ENCODE measurements at places on chromosomes 5 and 9. TPM values are rescaled to one million over a fixed set of nuclear protein-coding genes. Genes with fewer than 3 reads are reported as not detected.

The POLR3G gene
- 5.6 TPM for total RNA-seq

The SNX30 gene
- total RNA-seq = 10.7 TPM

The SCGB3A2 gene
- total RNA-seq = 1.0 TPM

The ANKRD31 gene
- 0.53 TPM for total RNA-seq

The SEMA5A gene
- 109 TPM for total RNA-seq

The PTBP3 gene
- total RNA-seq = 61.7 TPM

The C9orf153 gene
- 0.98 TPM for total RNA-seq

The ARPC5L gene
- 21.7 TPM for total RNA-seq

The PCDH12 gene
- total RNA-seq = 7.0 TPM

- no peak for DNase-seq
Observed at GRCh38 chr9:18768951-18769622, 263.9 kb downstream of the SAXO1 start.

DNA sequence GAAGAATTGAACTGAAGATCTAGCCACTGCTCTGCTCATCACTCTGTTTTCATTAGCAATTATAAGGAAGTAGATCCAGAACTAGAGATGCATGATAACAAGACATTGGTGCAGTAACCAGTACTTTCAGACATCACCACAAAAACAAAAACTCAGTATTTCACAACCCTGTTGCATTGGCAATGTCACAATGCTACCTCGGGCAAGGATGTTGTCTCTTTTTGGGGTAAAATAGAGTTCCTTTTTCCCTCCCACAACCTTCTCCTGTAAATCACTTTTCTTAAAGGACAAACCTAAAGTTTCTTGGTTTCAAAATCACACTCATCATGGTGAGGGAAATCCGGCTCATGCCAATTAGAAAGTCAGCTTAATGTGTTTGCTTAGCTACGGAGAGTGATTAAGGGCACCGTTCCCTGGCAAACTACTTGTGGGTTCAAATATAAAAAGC is 420.1 kb upstream of the MEF2C start:
- DNase-seq = no peak

- no peak for DNase-seq
Observed at GRCh38 chr9:14909181-14909580, 1.0 kb downstream of the FREM1 start.

DNA sequence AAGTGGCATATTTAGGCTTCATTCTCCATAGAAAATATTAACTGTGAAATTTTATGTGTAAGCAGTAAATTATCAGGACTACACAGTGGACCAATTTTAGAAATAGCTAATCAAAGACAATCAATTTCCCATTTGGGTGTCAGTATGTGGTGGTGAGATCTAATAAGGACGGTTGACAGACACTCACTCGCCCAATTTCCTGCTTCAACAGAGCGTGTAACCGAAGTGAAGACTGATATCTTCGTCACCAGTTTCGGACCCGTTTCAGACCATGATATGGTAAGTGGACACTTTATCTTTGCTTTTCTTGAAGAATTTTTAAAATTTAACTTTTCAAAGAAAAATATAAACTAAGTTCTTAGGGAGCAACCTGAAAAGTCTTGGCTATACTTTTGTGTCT is 17.6 kb downstream of the GABRA1 start:
- no peak for DNase-seq

GRCh38 chr9:17928228-17928627 is 349.4 kb downstream of the SH3GL2 start:
- no peak for DNase-seq

DNA sequence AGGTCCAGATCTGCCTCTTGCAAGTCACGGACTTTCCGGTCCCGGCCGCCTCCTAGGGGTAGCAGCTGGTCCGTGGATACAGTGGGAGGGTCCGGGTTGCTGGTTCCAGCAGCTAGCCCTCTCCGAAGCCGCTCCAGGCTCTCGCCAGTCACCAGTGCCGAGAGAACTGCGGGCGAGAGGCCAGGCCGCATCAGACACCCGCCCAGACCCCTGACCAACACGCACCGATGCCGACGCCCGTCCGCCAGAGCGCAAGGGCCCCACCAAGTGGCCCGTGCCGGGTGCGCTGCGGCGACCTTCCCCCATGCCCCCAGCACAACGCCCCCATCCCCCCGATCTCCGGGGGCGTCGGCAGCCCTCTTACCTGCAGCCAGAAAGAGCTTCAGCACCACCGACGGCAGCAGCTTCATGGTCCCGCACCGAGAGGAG is 470 bp downstream of the HBEGF start:
- peak; percentile 76 for DNase-seq

GRCh38 chr5:132096904-132097303 is 23.3 kb downstream of the CSF2 start:
- no peak for DNase-seq

DNA sequence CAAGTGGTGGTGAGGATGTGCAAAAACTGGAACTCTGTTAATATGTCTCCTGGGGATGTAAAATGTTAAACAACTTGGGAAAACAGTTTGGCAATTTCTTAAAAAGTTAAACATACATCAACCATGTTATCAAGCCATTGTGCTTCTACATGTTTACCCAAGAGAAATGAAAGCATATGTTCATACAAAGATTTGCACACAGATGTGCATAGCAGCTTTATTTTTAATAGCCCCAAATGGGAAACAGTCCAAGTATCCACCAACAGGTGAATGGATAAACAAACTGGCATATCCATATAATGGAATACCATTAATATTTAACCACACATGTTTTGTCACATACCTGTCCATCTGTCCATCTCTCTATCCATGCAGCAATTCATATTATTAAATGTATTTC is 6.2 kb downstream of the VPS13A start:
- DNase-seq = no peak

DNA sequence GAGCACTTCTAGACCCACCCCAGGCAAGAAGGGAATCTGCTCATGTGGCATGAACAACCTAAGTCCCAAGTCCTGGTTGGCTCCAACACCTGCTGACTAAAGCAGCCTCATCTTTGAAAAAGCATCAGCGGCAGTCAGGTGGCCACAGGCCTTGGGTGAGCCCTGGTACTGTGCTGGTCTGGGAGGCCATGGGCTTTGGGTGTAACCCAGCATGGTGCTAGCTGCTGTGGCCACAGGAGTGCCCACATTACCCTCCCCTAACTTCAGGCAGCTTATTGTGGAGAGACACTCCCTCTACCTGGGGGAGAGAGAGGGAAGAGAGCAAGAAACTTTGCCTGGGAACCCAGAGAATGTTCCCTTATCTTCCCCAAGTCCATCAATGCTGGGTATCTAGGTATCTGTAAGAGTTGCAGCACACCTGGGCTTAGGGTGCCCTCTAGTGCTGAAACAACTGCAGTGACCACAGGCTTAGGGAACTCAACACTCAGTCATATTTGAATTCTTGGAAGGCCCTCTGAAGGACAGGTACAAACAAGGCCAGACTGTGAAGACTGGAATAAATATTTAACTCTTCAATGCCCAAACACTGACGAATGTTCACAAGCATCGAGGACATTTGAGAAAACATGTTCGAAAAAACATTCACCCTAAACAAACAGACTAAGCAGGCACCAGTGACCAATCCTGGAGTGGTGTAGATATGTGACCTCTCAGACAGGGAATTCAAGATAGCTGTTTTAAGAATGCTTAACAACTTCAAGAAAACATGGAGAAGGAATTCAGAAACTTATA is 69.9 kb upstream of the OR2K2 start:
- no peak for DNase-seq

GRCh38 chr9:107584186-107584585 is 94.6 kb upstream of the KLF4 start:
- DNase-seq = no peak

DNA sequence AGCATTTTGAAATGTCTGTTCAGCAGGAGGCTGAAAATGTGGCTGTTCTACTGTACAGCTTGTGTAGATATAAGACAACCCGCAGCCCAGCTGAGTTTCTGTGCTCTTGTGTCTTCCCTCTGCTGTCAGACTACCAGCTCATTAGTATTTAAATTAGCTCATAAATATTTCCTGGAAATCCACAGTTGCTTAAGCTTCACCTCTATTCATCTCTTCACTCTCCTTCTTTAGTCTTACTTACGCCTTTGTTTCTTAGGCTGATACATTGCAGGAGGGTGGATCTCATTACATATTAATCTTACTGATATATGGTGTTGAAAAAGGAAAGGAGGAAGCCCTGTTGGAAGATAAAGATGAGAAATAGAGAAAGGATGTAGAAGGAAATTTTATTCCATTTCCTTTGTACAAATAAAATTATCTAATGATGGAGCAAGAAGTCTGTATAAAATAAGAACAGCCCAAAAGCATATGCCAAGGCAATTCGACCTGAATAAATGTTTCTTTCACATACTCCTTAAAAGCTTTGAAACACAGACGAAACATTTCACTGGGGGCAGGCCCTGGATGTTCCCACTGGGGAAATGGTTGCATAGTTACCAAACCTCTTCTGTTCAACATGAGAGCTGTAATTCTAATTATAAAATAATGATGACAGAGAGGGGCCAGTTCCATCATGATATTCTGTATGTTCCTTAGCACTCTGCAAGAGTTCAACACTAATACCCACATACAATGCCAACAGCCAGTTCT is 111.8 kb upstream of the APC start:
- DNase-seq = no peak

- no peak for DNase-seq
Observed at GRCh38 chr9:114343471-114344187, 14.0 kb downstream of the ORM2 start.

DNA sequence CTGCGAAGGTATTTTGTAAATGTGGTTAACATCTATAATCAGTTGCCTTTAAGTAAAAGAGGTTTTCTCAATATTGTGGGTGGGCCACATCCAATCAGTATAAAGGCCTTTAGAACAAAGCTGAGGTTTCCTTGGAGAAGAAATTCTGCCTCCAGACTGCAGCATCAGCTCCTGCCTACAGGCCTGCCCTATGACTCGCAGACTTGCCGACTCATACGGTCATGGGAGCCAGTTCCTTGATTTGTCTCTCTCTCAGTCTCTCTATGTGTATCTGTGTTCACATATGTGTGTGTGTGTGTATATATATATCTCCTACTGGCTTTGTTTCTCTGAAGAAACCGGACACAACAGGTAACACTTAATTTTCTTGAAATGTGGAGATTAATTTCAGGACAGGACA is 45.3 kb downstream of the SLC36A1 start:
- no peak for DNase-seq

GRCh38 chr9:131740898-131741297 is 1.0 kb upstream of the RAPGEF1 start:
- no peak for DNase-seq

DNA sequence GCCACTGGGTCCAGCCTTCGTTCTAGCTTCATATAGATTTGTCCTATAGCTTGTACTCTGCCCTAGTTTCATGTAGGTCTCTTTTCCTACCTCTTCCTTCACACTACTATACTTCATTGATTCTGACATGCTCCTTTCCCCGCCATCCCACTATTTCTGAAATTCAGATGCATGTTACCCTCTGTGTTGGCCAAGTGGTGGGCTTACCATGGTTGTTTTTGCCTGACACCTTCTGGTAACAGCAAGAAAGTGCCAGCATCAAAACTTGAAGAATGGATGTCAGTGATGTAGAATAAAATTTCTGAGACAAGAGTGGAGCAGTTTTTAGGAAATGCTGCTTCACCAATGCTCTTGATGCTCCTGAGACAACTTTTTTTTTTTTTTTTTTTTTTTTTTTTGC is 19.5 kb upstream of the SERINC5 start:
- no peak for DNase-seq

GRCh38 chr9:115039516-115040120 is 78.3 kb downstream of the TNC start:
- no peak for DNase-seq

Measured in sciatic nerve (tissue), 2 donors.